ENCODE measurements at places on chromosomes 2 and 18.

GRCh38 chr2:181070836-181071200 lies 90.4 kb downstream of the UBE2E3 start:
- no peak for DNase-seq

DNA sequence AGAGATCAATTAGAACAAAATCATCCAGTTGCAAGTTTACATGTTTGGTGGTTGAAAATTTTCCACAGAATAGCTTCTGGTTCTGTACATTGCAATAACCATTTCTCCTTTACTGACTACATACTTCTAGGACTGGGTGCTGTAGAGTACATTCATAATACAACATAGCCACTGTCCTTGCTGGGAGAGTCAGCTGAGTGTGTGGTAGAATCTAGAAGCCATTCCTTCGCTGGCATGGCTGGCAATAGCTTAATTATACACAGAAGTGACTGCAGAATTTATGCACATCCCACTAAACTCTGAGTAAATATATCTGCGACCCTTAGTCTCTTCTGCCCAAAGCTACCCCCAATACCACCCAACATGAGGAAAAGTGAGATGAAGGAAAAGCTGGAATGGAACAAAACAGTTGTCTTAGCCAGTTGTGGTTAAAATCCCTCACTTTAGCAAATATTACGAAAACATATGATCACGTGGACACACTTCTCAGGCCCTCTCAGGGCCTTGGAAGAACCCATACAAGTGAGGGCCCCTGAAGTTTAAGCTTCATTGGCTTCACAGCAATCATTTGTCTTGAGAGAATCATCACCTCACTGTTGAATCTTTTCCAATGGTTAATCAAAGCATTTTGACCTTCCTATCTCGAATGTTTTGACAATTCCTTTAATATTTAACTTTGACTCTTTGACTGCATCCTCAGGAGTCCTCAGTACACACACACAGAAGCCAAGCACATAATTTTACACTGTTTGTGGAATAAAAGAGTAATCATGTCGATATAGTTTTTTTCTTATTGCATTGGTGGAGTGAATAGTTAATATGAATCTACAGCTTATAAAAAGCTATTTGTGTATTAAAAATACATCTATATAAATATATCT lies 225.1 kb downstream of the ZNF385B start:
- no peak for DNase-seq

DNA sequence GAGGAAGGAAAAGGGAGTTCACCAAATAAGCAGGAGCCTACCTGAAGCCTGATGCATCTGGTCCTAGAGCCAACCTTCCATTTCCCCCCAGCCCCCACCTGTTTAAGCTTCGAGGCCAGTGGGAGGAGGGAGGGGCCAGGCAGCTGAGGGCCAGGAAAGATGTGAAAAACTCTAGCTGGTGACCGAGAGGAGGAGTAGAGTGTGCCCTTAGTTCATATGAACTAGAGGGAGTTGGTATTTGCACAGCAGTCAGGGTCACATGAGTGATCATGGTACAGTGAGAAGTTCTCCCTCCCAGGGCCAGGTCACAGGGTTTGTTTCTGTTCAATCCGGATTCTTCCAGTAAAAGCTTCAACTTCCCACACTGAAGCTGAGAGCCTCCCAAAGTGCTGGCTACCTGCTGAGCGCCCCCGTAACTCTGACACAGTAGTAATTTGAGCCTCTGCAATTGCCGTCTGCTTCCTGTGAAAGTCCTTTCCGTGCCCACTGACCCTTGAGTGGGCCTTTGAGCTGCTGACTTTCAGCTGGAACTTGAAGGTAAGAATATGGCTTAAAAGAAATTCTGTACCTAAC lies at the start of gene SULT1C2:
SULT1C2 (plus strand) TSS at position 362 of the 573 bp plus-strand sequence. CDS start 4,773 bp downstream, outside the sequence.
- DNase-seq: no peak

DNA sequence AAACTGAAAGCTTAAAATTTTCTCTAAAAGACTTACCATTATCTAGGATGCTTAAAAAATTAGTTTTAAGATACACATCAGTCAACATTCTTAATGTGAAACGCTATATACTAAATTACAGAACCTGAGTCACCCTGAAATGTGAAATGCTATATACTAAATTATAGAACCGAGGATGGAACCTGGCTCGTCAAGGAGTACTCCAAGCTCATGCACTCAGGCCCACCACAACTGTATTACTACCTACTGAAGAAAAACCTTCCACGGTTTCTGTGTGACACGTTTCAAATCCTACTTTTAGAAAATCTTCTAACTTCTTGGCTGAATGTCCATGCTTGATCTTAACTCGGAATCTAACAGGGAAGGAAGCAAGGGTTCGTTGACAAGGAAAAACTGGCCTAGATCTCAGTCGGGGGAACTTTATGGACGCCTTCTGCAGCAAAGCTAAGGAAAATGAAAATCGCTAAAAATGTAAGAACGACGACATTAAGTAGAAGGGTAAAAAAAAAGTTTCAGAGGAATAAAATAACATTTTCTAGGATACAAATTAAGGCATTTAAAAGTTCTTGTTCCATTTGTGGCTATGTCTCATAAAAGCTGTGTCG lies 1.4 kb downstream of the PRKD3 start:
- no peak for DNase-seq

DNA sequence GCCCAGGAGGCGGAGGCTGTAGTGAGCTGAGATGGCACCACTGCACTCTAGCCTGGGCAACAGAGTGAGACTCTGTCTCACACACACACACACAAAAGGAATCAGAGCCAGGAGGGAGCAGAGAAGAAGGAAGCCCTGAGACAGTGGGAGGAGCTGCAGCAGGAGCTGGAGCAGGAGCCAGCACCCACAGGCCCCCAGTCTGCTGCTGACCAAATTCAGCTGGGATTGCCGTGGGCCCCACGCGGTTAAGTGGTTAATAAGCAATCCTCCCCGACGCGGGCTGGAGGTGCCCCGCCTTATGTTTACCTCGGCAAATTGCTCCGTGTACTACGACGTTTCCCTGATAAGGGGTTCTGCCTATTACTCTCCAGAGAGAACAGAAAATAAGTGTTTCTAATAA lies 265.3 kb downstream of the TWIST2 start:
- no peak for DNase-seq
